ENCODE measurements at places on chromosomes 12 and 14.
A peak's percentile ranks its signal among the peaks of the same experiment; 100 is the strongest.

DNA sequence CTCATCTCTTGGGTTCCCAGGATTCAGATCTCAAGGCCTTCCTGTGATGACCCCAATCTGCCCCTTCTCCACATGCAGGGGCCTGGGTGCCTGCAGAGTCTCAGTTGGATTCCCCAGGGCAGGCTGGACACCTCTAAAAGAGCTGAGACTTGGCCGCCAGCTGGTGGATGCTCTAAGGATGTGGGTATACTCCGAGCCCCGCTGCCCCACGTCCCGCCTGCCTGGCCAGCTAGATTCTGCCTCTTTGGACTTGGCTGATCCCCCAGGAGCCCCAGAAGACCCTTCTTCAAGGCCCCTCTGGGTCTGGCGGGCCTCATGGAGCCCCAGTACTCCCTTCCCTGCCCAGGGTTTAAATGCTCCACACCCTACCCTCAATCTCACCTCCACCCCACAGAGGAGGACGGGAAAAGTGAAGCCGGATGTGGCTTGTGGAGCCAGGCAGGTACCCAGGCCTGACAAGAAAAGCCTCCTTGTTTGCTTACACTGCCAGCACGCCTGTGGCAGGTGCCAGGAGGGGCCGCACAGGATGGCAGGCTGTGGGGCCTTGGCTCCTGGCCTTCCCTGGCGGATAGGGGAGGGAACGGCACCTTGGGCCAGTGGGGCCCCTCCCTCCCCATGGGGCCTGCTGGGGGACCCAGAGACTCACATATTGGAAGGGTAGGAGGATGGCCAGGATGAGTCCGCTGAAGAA, 15.1 kb downstream of the FAIM2 start:
- DNase-seq = no peak

GRCh38 chr12:86260183-86260582, 4.0 kb upstream of the MGAT4C start:
- DNase-seq = no peak

DNA sequence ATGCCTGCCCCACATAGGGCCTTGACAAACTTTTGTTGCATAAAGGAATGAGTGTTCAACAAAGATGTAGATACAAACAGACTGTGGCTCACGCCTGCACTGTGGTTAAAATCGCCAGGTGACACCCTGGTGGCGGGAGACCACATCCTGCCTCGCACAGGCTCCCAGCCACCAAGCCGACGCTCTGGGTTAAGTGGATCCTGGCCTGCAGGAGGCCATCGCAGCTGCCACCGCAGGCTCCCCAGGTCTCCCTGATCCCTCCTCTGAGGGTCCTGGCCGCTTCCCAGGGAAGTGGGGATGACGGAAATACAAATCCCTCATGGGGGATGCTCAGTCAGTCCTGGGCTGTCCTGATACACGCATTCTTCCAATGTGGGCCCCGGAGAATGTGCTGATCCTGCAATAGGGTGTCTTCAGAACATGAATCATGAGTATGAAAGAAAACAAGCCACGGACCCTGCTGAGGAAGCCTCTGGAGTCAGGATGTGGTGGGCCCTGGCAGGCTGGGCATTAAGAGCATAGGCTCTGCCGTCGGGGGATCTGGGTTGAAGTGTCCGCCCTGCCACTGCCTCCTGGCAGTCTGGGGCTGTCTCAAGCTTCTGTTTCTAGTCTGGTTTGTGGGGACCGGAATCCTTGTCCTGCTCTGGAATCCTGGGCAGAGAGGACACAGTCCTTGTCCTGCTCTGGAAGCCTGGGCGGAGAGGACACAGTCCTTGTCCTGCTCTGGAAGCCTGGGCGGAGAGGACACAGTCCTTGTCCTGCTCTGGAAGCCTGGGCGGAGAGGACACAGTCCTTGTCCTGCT, 53.5 kb upstream of the BEGAIN start:
- DNase-seq = peak; percentile 82

GRCh38 chr14:67641480-67641879, 21.8 kb downstream of the ARG2 start:
- no peak for DNase-seq

GRCh38 chr12:10140001-10140400, 10.0 kb upstream of the CLEC7A start:
- DNase-seq = peak; percentile 18

- peak; percentile 65 for DNase-seq
Measured at GRCh38 chr12:75944097-75944904, 87.3 kb downstream of the PHLDA1 start.

- no peak for DNase-seq
Measured at GRCh38 chr12:16523951-16524331, 82.0 kb downstream of the LMO3 start.

- DNase-seq = no peak
Measured at GRCh38 chr12:87086118-87086891, 830.1 kb upstream of the MGAT4C start.

GRCh38 chr12:124397399-124397679, 102.4 kb downstream of the RFLNA start:
- no peak for DNase-seq

GRCh38 chr12:11433664-11434063, 38.3 kb upstream of the PRB2 start:
- no peak for DNase-seq

Measured in stimulated activated naive CD8-positive, alpha-beta T cell treated with anti-CD3 and anti-CD28 coated beads, Interleukin-15, amount 100 ng/mL, for 72 hours (primary cell).